Diencephalon (tissue), 1 donor: ENCODE measurements at places on chromosomes 3 and 15. TPM values are rescaled to one million over a fixed set of nuclear protein-coding genes. Genes with fewer than 3 reads are reported as not detected.

TM4SF4 gene
- total RNA-seq, result 0.92 TPM

ACAN gene
- 3.0 TPM for total RNA-seq

SKOR1 gene
- 0.69 TPM for total RNA-seq

TGM4 gene
- total RNA-seq, result not detected

ADAMTS7 gene
- total RNA-seq, result 6.0 TPM
